ENCODE measurements at places on chromosomes 1 and 21.

DNA sequence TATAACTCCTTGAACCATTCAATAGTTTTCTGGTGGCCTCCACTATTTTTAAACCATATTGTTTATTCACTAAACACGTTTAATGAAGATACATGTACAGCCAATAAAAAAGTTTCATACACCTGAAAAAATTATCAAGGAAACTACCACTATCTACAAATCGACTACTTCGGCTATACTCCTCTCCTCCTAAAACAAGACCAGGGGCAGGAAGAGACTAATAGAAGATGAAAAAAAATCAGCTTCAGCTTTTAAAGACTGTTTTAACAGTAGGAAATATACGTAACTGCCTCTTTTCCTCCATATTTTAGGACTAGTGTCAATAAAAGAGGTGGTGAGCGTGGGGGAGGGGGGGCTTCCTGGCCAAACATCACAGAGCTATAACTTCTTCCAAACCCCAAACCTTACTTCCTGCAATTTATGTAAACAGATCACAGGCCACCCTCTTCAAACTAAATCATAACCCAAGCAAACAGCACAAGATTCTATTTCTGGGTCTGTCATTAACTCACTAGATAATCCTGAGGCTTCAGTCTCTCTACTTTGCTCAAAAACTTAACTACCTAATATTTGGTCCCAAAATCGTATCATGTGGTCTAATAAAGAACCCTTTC, 15.1 kb downstream of the FOXJ3 start:
- peak; percentile 53 for DNase-seq

DNA sequence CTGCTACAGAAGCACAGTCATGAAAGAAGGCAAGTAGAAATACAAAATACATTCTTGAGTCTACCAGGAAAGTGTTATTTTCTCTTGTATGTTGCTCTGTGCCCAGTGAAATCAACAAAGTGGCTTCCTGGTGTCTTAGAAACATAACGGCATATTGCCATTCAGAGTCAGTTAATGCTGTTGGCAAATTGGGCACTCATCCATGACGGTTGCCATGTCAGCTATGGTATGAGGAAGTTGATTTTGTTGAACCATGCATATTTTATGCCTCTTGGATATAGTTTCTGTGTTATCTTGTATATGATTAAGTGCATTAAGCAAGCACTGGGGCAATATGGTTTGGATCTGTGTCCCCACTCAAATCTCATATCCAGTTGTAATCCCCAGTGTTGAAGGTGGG, 153.1 kb upstream of the CXADR start:
- DNase-seq: no peak

DNA sequence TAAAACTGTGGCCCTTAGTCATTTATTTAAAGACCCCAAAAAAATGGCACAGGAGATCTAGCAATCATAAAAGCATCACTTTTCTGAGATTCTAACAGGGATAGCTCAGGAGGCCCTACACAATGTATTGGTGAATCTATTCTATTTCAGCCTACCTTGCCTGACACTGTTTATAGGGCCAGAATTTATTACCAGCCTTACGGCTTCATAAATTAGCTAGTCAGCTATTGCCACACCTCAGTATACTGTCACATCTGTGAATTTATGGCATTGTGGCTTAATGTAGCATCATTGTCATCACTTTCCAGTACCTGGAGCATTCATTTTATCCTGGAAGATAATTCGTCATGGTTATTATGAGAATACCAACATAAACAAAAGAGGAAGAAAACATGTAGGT, 121.2 kb upstream of the ERG start:
- DNase-seq: no peak

GRCh38 chr1:227742738-227743715, 7.8 kb downstream of the SNAP47 start:
- no peak for DNase-seq

DNA sequence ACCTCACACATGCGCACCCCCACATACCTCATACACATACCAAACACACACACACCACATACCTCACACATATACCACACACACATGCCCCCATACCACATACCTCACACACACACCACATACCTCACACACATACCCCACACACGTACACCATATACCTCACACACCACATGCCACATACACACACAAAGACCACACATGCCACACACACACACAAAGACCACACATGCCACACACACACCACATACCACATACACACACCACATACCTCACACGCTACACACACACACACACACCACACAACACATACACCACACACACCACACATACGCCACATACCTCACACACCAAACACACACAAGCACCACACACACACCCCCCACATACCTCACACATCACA, 30.0 kb downstream of the HIVEP3 start:
- no peak for DNase-seq

- DNase-seq: no peak
Observed at GRCh38 chr1:47887475-47888293, 109.5 kb downstream of the TRABD2B start.

- DNase-seq: no peak
Observed at GRCh38 chr1:228478912-228479711, 8.1 kb upstream of the RNF187 start.

DNA sequence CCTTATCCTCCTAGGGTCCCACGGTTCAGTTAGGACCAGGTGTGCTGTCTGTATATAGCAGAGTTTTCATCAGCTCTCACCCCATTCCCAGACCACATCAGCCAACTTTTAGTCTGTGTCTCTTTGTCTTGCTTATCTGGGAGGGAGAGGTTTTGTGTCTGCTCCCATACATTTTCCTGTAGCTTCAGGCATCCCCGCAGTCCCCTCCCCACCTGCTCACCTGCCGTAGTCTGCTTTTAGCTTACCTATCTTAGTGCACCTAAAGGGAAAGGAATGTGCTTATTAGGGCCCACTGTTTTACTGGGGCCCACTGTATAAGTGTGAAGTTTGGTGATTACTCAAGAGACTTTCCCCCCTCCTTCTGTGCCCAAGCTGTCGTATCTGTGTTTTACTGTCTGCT, 225.1 kb downstream of the PLA2G4A start:
- no peak for DNase-seq

GRCh38 chr1:25889470-25889869, 14.0 kb upstream of the PAQR7 start:
- no peak for DNase-seq

DNA sequence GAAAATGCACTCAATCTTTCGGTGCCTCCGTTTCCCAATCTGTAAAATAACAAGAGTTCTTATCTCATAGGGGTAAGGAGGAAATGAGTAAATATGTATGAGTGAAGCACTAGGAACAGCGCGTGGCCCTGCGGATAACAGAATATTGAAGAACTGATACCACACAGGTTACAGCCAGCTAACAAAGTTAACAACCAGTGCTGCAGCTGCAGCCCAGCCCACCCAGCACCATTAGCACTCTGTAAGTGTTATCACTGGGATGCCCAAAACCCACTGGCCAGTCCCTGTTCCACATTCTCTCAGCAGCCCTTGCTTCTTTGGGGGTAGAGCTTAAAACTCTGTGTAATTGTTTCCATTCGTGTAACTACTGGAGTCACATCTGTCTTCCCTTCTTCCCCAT, 89.5 kb downstream of the VWA5B1 start:
- DNase-seq: no peak

DNA sequence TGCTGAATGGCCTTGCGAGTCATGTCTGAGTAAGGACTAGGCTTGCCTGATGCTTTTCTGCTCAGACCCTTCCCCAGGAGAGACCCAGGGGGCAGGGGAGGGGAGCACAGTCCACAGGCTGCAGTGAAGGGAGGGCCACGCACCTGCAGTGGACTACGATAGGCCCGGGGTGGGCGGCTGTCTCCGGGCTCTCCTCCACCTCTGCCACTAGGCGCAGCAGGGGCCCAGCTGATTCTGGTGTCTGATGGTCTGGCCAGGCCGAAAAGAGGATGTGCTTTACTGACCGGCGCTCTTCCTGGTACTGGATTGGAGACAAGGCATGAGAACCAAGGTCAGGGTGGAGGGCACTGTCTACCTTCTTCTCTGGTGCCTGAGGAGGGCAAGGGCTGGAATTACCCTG, 7.9 kb upstream of the ARL8A start:
- no peak for DNase-seq
